Psoas muscle (tissue), 8 donors: ENCODE measurements at places on chromosomes 5 and 9. TPM values are rescaled to one million over a fixed set of nuclear protein-coding genes. Genes with fewer than 3 reads are reported as not detected.

DNA sequence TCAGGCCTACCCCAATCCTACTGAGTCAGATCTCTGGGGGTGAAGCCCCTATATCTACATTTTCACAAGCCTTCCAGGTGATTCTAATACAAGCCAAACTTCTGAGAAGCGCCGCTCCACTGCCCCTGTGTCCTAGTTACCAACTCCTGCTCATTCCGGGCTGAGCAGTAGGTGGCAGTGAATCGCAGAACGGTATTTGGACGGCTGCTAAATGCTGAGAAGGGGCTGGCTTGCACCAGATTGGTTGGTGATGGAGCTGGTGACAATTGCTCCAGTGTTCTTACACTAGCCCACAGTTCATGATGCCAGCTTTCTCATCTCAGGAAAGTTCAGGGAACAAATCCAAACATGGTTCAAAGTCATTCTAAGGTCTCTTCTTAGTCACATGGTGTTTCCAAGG is 31.1 kb upstream of the FGF1 start:
- DNase-seq, result no peak

CAPSL gene
- polyA plus RNA-seq, result not detected

DNA sequence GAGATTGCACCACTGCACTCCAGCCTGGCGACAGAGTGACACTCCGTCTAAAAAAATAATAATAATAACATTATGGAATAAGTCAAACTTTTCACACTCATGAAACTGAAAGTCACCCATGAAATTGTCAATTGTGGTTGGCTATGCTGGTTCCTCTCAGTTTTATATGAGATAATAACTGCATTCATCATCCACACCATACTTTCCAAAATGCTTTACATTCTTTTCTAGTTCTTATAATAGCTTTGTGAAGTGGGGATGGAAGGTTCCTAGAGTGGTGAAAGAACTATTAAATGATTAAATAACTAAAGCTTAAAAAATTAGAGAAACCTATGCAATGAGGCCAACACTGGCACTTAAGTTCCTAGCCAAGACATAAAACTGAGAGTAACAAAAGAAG is 12.6 kb upstream of the ASPN start:
- no peak for DNase-seq

LRRC19 gene
- not detected for polyA plus RNA-seq

GRCh38 chr5:136086783-136087566 is 45.7 kb upstream of the SMAD5 start:
- DNase-seq, result no peak

- DNase-seq, result no peak
These were observed 103.0 kb downstream of the NTRK2 start for GRCh38 chr9:84772511-84772910.

FLT4 gene
- polyA plus RNA-seq, result 1.7 TPM

- no peak for DNase-seq
These were observed 16.0 kb downstream of the SLC36A1 start for GRCh38 chr5:151463137-151464029.

- DNase-seq, result no peak
These were observed 23.1 kb upstream of the CFAP157 start for GRCh38 chr9:127683723-127684122.

GRCh38 chr5:143434261-143435209 is 31.0 kb upstream of the NR3C1 start:
- no peak for DNase-seq

DNA sequence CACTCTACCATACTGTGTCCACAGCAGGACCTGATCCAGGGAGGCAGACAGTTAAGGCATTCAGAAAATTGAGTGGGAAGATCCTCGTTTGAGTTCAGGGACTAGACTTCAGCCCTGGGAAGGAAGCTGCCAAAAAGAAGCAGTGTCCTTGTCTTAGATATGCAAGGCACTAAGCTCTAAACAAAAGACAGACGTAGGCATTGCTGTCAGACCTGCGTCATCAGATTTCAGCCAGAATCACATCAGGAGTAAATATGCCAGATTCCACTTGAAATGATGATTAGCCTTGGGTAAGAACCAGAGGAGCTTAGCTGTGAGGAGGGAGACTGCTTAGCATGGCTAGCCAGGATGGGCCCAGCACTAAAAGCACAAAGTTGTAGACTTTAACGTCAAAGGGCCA is 56.7 kb downstream of the MAMDC2 start:
- DNase-seq, result no peak

GRCh38 chr9:130150779-130151382 is 21.3 kb upstream of the NCS1 start:
- DNase-seq, result no peak

ENTPD2 gene
- 0.17 TPM for polyA plus RNA-seq

DNA sequence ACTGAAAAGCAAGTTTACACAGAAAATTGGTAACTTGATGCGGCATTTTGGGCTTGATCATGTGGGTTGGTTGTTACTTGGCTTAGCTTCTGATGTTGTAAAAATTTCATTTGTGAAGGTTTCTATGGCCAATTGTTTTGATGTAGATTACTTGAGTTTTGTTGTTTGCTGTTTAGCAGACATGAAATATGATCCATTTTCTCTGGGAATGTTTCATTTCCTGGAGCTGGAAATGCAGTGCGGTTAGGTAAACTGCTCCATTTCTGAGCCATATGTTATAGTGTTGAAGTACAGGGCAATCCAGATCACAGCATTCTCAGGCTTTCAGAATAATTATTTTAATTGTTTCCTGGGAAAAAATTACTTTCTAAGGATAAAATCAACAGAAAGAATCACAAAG is 396.9 kb downstream of the ENC1 start:
- no peak for DNase-seq

- no peak for DNase-seq
These were observed 33.6 kb downstream of the SNX30 start for GRCh38 chr9:112784020-112784785.

DNA sequence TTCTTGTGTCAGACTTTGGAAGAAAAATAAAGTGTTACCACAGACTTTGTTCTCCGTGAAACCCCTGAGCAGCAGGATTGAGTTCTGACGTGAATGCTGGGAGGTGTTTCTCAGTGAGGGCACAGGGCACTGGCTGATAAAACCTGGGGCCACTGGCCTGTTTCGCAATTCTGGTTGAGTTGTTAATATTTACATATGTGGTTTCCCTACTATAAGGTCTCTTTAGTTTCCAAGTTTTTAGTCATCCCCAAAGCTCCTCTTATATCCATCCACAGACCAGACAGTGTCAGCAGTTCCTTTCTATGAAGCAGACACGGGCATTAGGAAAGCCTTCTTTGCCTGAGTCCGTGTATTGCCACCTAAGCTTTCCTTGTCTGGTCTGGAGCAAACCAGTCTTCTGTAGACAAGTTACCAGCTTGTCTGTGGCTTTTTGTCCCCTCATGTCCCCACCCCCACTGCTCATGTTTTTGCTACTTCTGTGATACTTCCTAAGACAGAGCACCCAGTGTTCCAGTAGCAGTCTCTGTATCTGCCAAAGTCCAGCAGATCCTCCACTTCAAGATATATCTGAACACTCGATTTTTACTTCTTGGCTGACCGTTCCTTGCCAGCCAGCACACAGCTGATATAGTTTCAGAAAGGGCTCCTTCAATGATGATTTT is 42.0 kb downstream of the ACO1 start:
- DNase-seq, result no peak

GRCh38 chr9:104984542-104984941 is 56.6 kb upstream of the ABCA1 start:
- DNase-seq, result no peak

DNA sequence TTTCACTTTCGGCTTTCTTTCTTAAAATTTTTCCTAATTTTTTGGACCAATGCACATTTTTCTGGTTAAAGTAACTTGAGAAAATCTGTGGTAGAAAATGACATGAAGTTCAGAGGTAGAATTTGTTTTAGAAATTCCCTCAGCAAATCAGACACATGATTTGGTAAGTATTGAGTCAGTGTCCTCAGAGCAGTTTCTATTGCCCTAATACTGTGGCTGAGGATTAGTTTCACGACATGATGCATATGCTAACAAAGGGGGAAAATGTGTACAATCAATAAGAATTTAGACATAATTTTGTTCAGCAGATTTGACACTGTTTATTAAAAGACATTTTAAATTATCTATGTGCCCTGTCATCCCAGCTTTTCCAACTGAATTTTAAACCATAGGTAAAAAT is 56.2 kb upstream of the GCNT4 start:
- DNase-seq, result no peak
